ENCODE measurements at places on chromosomes 2 and 18. TPM values are rescaled to one million over a fixed set of nuclear protein-coding genes. Genes with fewer than 3 reads are reported as not detected.

Gene POMC
- 3.2 TPM for total RNA-seq

Gene FOXI3
- total RNA-seq = not detected

Gene MAPK4
- total RNA-seq = 5.2 TPM

DNA sequence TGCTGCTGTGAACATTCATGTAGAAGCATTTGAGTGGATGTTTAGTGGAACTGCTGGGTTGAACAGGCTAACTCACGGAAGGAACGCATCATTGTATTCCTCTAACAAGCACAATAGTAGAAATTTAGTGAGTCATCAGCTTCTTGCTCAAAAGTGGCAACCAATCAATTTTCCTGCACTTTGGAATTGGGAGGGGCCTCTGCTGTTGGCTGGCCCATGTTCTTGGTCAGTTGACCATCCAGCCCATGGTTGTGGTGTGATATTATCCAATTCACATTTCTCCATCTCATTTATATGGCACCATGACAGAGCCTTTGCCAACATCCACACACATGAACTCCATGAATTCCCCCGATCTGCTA lies 95.0 kb downstream of the TNFRSF11A start:
- DNase-seq = no peak

GRCh38 chr2:88521445-88522073 lies 69.1 kb upstream of the FOXI3 start:
- DNase-seq = no peak
